Stimulated activated CD8-positive, alpha-beta memory T cell treated with anti-CD3 and anti-CD28 coated beads, Interleukin-4, amount 100 ng/mL, for 4 hours (primary cell): ENCODE measurements at places on chromosomes 12 and 14.

DNA sequence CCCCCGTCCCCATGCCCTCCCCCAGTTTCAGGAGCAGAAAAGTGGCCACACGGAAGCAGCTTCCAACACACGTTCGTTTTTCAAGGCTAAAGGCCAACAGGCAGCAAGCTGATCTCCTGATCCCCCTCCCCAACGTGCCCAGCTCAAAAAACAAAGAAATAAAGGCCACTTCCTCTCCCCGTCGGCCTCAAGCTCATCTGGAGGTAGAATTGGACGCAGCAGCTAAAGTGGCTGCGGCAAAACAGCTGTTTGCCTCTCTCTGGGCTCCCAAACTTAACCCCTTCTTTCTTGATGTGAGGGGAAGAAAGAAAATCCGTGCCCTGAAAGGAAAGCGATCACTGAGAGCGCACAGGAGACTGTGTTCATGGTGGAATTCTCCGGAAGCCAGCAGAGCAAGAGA lies 66.3 kb downstream of the SCARB1 start:
- no peak for DNase-seq

- DNase-seq = no peak
Measured at GRCh38 chr12:96197503-96198272, 3.5 kb downstream of the ELK3 start.

GRCh38 chr14:61712137-61712536 lies 16.8 kb downstream of the HIF1A start:
- DNase-seq = no peak

DNA sequence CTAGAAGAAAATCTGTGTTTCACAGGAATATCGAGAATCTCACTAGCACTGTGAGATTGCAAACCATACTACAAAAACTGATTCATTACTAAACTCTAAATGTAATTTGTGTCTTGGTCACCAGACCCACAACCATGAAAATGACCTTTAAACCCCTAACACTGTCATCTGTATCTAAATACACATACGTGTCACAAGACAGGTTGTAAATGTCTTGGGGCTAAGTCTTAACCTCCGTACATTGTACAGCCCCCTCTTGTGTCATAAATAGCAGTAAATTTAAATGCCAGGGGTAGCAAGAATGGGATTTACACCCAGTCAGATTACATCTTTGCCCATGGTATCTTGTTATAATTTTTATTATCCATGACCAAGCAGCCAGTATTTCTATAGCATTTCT lies 117.3 kb downstream of the GPR135 start:
- DNase-seq = no peak

GRCh38 chr12:104669851-104670337 lies 213.1 kb downstream of the CHST11 start:
- no peak for DNase-seq

DNA sequence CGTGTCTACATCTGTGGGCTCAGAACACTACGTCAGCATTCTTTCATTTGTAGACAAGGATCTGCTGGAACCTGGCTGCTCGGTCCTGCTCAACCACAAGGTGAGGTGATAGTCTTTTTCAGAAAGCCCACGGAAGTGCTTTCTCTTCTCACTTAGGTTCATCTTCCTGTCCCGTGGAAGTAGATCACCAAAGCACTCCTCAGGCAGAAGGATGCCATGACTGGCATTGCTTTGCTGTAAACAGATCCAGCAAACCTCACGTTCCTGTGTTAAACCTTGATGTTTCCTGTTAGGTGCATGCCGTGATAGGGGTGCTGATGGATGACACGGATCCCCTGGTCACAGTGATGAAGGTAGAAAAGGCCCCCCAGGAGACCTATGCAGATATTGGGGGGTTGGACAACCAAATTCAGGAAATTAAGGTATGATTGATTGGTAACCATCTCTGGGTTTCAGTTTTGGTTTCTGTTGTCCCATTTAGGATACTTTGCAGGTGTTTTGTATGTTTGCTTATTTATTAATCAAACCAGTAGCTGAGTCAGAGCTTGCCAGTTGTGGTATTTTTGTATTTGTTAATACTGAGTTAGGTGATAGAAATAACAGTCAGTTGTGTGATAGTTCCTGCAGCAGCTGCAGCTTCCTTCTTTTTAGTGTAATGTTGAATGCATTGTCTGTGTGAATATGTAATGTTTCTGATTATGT lies 7.5 kb downstream of the PSMC1 start:
- DNase-seq = no peak

DNA sequence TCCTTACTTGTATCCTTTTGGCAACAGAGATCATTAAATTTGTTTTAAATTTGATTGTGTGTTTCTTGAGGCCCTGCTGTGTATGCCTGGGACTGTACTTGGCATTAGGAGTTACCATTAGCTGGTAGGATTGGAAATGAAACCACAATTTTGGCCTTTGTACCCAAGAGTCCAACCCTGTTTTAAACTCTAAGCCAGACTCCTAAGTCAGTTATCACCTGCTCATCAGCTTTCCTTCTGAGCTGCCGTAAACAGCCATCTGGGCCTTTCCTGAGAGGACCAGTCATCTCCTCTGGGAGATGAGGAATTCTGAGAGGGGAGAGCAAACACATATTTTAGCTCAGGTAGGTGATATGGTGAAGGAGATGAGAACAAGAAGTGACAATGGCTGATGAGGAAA lies 74.3 kb upstream of the SRSF5 start:
- no peak for DNase-seq

DNA sequence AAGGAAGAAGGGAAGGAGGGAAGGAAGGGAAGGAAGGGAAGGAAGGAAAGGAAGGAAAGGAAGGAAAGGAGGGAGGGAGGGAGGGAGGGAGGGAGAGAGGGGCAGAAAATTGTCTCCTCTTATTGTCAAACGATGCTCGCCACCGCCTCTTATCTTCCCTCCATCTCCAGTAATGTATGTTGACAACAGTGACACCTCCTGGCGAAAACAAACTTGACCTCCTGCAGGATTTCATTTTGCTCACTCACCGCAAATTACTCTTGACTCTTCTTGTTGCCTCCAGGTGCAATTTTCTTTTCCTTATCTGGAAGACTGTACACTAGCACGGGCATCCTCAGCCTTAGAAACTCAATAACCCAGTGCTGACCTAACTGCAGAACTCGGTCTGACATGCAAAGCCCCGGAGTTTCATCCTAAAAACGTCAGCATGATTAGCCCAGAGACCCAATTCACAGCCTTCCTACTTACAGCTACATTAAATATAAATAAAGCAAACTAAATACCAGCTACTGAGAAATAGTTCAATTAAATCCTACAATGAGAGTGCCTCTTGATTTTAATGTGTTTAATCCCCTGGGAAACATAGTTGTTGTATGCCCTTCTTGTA lies 512.4 kb upstream of the TMPO start:
- DNase-seq = no peak

- DNase-seq = no peak
Measured at GRCh38 chr12:93676408-93677194, 574 bp upstream of the CRADD start.

DNA sequence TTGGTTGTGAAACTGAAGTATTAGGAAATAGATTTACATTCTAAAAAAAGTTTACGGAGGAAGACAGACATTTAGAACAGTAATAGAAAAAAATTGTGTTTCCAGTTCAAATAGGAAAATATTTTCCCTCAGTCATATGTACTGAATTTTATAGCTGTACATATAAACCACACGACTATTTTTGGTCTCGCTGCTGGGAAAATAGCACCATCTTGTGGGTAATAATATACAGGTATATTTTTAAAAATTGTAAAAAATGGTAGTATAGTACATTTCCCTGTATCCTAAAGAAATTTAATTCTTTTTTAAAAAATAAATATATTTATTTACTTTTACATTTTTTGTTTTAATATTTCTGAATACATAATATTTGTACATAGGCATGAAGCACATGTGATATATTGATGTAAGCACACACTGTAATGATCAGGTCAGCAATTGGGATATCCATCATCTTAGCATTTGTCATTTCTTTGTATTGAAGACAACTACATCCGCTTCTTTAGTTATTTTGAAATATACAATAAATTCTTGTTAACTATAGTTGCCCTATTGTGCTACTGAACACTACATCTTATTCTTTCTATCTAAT lies 168.6 kb downstream of the ALX1 start:
- DNase-seq = no peak

- DNase-seq = no peak
Measured at GRCh38 chr14:20277409-20277808, 28.3 kb downstream of the TTC5 start.
